CD4-positive, alpha-beta T cell treated with Interleukin-10 for 1 hour (primary cell): ENCODE measurements at places on chromosomes 13 and 19.

DNA sequence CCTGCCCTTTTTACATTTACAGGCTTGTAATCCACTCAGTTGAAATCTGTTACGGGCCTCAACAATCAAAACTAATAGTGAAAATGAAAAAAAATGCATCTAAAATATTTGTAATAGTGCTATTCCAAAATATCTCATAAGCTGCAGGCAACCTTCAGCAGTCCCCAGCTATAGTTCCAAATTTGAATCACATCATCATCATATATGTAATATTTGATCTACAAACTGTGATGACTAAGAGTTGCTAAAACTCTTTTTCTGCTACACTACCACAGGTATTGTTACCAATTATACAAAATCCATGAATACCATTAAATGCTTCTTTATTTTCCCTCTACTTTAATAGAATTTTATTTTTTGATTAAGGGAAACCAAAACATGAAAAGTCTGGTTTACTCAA is 121.4 kb upstream of the RFC3 start:
- no peak for DNase-seq

DNA sequence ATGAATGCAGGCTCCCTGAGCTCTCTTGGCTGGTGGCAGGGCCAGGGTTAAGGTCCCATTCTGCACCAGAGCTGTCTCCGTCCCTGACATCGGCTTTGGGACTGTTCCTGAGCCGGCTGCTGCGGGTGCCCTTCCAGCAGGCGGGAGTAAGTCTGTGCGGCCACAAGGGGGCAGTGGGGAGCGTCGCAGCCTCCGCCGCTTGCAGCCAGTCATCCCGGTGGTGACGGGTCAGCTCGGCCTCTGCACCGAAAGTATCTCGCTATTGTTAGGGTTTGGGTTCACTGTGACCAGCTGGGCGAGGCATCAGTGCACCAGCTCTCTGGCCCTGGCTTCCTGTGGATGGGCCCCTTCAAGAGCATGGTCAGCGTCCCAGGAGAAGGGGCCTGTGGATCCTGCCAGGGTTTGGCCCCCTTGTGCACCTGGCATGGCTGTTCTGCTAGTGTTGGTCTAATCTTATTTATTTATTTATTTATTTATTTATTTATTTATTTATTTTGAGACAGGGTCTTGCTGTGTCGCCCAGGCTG is 15.1 kb downstream of the NDUFB7 start:
- DNase-seq, result peak; percentile 75

DNA sequence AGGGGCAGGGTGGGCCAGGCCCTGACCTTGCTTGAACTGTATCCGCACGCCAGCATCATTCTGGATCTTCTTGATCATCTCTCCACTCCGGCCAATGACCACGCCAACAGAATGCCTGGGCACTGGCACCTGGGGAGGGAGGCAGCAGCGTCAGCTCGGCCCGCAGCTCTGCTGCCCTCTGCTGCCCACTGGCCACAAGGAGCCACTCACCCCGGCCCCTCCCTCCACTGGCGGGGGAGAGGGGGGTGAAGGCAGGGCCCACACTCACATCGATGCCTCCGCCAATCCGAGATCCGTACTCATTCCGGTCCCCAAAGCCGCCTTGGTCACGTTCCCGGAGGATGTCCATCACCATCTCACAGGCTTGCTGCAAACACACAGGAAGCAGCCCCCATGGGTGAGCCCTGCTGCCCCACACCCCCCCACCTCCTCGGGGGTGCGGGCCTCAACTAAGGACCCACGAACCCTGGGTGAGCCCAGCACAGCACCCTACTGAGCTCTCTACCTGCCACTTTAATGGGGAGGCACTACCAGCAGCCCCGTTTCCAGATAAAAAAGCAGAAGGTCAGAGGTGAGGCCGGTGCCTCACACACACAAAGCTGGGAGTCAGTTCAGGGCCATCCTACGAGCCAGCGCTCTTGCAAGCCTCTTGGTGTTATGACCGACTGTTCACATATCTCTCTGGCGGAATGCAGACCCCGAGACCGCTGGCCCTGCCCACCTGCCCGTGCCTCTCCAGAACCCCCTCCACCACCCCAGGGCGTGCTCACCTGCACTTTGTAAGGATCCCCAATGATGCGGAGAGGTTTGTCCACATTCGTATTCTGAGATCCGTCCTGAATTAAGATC is 6.7 kb downstream of the KHSRP start:
- no peak for DNase-seq

DNA sequence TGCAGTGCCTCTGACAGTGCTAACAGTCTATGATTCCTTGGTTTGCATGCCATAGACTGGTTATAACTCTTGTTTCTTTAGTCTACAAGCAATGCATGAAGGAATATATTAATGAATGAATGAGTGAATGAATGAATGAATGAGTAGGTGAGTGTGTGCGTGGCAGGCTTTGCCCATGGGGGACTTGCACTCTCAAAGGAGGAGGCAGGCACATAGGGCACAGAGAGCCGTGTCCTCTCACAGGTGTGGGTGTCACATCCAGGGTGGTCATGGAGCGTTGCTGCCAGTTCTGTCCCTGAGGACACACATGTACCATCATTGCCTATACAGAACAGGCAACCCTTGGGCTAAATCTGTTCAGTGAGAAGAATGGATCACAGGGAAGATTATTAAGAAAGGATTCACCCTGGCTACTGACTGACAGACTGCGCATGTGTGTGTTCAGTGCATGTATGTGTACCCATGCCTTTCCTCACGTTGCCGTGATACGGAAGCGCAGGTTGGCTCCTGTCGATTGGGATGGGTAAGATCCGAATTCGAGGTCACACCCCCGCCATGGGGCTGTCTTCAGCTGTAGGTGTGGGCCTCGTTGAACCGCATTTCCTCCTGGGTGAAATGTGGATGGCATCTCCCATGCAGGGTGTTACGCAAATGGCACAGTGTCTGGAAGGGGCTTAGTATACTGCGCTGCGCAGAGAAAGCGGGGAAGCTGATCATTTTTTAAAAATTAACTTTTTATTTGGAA is 161.4 kb downstream of the STK24 start:
- DNase-seq, result no peak

DNA sequence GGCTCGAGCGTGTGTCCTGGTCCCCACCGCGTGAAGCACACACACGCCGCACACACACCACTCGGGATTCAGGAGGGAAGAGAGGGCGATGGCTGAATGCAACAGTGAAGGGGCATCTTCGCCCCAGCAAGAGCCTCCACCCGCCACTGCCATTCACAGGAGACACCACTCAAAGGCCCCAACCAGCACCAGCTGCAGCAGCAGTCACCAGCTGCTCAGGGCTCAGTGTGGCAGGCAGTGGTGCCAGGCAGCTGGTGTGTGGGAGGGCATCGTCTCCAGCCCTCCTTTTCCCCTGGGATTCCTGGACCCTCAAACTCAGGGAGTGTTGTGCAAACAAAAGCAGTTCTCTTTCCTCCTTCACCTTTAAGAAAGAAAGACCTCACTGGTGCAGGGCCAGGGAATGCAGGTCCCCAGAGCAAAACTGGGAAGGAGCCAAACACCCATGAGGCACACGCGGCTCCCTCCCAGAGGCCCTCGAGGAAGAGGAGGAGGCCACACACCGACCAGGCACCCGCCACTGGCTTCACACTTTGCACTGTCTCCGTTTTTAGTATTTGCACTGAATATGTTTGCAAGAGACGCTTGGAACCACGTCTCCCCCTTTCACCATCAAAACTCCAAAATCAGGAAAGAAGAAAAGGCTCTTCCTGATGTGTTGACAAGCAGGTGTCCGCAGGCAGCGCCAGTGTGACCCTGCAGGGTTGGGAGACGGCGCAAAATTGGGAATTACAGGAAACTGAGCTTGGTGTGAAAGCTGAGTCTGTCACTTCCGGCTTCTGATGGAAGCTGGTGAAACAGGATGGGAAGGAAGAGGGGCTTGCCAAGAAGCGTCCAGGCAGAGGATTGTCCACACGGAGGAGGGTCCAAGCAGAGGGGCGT is 26.4 kb upstream of the F7 start:
- DNase-seq, result no peak

DNA sequence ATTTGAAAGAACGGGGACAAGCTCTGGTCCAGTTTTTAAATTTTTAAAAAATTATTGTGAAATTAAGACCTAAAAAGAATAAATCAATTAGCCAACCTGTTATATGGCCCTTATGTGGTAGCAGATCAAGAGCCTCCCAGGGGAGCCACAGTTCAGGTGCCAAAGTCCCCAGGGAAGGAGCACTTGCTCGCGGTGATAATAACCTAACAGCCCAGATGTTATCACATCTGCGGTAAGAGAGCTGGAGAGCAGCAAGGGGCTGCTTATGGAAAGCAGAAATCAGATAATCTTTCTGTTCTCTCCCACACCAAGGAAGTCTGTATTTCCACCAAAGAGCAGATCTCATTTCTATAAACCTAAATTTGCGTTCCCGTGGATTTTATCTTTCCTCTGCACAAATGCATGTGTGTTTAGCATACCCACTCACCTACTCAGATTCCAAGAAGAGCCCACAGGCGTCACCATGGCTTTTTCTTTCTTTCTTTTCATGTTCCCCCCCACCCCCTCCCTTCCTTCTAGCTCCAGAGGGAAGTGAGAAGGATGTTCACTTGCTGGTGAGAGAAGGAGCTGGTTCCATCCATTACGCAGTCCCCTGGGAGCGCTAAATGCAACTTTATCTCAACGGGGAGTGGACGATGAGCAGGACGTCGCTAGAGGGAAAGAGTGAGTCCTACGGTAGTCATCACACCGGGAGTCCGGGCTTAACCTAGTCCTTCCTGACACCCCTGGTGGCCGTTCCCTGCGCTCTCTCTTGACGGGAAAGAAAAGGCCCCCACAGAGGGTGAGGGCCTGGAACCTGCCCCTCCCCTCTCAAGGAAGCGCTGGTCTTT is 1.6 kb upstream of the POU4F1 start:
- DNase-seq, result no peak
